Activated CD8-positive, alpha-beta memory T cell treated with anti-CD3 and anti-CD28 coated beads for 1 hour (primary cell): ENCODE measurements at places on chromosomes 7 and 10.

DNA sequence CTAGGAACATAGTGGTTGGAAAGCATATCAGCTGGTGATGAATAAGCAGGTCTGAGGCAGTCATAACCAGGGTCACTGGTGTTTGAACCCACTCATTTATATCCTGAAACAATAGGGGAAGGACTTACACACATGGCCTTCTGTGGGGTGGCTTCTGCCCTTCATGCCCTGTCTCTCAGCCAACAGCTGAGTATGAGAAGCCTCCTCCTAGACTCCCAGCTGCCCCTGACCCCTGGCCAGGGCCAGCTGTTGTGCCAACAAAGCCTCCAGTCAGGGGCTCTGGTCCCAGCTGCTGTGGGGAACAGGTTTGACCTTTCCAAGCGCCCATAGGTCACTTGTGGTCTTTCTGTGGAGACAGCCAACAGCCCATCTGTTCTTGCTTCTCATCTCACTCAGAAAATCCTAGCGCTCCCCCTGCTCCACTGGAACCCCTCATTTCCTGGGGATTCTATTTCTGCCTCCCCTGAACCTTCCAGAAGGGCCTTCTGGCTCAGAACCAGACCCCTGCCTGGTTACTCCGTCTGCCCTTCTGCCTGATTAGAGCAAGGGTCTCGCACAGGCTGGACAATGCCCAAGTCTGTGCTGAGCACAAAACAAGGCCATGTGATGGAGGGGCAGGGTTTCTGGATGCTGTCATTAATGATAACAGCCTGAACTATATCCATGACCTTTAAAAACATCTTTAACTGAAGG lies 9.7 kb upstream of the PURB start:
- DNase-seq = no peak

DNA sequence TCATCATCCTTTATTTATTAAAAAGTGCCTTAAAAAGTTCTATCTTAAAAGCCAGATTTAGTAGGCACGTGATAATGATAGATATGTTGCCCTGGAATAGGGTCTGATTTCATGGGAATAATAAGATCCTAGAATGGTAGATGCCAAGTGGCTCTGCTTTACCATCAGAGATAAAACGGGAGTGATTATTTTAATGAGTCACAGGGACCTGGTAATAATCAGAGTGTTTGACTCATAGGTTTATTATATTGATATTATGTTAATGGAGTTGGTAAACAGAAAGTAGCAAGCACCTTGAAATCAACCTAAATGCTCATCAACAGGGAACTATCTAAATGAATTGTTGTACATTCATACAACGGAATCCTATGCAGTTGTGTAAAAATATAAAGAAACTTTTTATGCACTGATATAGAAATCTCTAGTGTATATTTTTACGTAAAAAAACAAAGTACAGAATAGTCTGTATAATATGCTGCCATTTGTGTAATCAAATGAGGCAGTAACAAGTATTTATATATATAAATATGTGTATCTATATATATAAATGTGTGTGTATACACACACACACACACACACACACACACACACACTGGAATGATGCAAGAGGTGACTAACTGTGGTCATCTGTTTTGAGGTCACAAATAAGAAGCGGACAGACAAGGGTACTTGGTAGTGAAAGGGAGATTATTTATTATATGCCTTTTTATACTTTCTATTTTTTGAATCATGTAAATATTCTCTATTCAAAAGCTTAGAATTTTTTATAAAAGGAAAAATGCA lies 78.6 kb upstream of the DYNC1I1 start:
- DNase-seq = no peak

GRCh38 chr7:105678811-105679495 lies 97.7 kb upstream of the EFCAB10 start:
- DNase-seq = no peak

DNA sequence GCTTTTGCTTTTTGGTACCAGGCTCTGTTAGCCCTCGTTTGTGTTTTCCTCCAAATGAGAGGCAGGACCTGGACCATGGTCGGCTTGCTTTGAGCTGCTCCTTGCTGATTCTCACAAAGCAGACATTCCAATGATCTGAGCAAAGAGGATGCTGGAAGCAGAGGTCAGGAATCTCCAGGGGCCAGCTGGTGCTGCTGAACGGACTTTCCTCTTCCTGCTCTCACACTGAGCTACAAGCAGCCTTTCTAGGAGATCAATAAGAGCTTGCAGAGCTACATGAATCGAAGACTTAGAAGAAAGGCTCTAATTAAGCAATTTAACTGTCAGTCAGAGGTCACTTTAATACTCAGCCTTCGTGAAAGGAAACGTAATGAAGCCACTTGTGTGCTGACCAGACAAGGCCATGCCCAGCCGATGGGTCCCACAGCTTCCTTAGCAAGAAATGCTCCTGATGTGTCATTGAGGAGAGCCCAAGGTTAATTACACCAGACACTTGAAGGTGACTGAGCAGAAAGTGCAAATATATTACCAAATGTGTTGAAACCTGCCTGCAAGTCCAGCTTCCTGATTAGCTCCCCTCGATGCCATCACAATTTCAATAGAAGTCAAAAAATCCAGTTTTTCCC lies 151.3 kb upstream of the RSU1 start:
- no peak for DNase-seq

GRCh38 chr7:10648289-10648688 lies 325.4 kb upstream of the PHF14 start:
- DNase-seq = no peak

GRCh38 chr10:96124230-96125141 lies 5.6 kb upstream of the ZNF518A start:
- no peak for DNase-seq

DNA sequence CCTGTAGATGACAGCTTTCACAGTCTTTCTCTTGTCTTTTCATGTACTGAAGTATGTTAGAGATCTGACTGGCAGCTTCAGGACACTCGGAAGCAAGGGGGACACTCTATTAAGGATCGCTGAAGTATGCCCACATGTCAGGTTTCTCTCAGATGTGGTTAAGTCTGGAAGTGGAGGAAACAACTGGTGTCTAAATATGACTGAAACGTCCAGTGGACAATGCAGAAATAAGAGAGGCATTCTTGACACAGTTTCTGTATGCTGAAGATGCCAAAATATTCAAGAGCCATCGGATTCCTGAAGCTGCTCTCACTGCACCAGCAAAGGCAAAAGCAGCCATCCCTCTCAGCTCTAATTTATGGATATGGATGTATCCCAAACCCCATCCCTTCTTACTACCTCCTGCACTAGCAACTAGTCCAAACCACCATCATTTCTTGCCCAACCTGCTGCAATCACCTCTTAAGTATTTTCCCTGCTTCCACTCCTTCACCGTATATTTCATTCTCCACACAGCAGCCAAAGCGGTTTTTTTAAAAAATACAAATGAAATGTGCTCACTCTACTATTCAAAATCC lies 113.4 kb downstream of the REEP3 start:
- no peak for DNase-seq

DNA sequence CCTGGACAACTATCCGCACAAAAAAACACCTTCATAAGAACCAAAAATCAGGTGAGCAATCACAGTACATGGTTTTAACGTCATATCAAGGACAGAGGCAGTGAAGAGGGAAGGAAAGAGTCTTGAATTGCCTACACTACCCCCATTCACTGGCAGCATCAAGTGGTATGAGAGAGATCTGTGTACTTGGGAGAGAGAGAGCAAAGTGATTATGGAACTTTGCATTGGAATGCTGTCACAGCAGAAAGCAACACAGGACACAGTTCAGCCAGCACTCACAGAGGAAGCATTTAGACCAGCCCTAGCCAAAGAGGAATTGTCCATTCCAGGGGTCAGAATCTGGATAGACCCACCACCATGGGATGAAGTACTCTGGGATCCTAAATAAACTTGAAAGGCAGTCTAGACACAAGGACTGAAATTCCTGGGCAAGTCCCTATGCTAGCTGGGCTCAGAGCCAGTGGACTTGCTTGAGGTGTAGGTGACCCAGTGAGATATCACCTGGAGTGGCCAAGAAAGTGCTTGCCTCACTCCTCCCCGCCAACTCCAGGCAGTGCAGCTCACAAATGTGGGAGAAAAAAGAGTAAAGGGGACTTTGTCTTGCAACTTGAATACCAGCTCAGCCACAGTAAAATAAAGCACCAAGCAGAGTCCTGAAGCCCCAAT lies 30.5 kb upstream of the SFTPD start:
- no peak for DNase-seq

DNA sequence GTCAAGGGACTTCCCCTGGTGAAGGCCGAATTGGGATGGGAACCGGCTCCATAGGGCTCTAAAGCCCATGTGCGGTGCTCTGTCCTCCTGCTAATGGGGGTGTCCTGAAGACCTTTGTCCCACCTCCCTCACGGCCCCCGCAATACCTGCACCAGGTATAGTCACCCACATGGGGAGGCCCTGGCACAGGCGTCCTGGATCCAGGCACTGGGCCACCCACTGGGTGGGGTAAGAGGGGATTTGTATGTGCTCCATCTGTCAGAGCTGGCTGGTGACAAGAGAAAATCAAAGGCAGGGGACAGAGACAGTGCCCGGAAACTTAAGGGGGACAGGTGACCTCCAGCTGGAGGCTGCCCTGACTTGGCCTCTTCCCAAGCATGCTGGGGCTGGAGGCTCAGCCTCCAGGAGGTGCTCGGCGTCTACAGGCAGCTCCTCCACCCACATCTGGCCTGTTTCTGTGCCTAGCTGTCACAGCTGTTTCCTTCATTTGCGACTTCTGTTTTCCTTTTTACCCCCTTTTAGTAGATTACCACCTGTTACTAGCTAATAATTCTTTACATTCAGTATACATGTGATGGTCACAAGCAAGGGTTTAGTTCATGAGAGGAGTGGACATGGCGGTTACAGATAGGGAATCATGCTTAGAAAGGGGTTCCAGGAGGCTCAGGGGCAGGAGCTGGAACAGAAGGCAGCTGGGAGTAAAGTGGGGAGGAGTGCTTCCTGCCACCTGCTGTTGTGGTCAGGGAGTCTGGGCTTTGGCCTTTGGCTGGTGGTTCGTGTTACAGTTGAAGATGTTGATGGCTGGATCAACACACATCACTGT lies 2.3 kb upstream of the CUZD1 start:
- no peak for DNase-seq

DNA sequence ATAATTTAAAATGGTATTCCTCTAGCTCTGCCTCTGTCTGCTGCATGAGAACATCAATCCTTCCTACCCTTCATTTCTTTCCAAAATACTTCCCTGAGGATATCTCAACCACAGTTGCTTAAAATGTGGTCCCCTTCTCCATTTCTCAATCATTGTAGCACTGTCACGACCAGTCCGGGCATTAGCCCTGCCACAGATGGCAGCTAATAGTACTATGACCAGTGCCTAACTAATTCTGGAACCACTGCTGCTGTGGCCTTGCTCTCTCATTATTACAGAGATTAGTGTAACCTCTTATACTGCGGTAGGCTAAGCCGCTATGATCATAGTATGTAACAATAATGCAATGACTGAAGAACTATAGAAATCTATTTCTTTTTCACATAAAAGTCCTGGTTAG lies 66.0 kb downstream of the REEP3 start:
- no peak for DNase-seq

GRCh38 chr10:106874604-106874889 lies 290.0 kb downstream of the SORCS1 start:
- DNase-seq = no peak

DNA sequence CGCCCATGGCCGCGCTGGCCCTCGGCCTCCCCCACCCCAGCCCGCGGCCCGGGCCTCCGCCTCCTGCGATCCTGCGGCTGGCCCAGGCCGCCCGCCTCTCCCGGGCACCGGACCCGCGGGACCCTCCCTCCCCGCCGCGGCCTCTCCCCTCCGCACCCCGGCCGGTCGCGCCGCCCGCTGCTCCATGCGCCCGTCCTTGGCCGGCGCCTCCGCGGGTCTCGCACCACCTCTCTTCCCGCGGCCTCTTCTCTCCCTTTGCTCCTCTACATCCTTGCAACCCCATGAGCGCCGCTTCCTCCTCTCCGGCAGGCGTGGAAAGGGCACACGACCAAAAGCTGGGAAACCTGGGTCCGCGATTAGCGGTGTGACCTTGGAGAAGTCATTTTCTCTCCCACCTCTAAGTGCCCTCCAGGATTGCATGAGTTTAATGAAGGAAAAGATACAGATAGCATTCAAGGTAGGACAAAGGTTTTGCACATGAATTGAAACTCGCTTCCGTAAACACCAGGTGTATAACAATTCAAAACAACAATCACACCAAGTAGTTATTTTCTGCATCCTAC lies 448 bp upstream of the SRPK2 start:
- no peak for DNase-seq

GRCh38 chr10:26556748-26557640 lies 118.9 kb downstream of the APBB1IP start:
- DNase-seq = no peak

DNA sequence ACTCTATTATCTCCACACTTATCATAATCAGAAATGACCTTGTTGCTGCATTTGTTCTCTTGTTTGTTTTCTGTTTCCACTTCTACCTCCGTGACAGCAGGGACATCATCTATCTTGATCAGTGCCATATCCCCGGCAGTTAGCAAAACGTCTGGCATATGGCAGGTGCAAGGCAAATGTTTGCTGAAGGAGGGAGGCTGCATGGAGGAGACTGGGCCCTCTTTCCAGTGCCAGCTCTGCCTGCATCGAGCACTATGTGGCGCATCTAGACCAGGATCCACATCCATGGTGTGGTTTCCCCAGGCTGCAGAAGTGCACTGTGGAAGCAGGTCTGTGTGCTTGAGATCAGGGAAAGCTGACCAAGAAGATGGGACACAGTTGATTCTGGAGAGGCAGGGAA lies 181.2 kb downstream of the KCNMA1 start:
- DNase-seq = no peak

DNA sequence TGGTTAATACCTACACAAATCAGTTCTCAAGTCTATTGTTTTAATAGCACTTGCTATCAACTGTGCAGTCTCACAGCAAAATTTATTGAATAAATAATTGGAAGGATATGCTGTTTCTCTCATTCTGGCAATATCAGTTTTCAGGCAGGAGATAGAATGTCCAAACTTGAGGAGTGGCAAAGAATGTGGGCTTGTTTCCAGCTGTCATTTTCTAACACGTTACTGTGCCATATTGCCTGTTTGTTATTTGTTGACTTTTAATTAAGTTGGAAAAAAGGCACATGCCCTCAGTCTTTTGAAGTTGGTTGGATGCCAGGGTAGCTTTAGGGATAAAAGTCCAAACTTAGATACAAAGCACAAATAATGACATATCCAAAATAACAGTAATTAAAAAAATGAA lies 52.2 kb downstream of the MAGI2 start:
- no peak for DNase-seq

GRCh38 chr7:55173671-55174070 lies 154.9 kb downstream of the EGFR start:
- no peak for DNase-seq

- no peak for DNase-seq
Observed at GRCh38 chr10:13686331-13686752, 99.6 kb downstream of the PRPF18 start.

DNA sequence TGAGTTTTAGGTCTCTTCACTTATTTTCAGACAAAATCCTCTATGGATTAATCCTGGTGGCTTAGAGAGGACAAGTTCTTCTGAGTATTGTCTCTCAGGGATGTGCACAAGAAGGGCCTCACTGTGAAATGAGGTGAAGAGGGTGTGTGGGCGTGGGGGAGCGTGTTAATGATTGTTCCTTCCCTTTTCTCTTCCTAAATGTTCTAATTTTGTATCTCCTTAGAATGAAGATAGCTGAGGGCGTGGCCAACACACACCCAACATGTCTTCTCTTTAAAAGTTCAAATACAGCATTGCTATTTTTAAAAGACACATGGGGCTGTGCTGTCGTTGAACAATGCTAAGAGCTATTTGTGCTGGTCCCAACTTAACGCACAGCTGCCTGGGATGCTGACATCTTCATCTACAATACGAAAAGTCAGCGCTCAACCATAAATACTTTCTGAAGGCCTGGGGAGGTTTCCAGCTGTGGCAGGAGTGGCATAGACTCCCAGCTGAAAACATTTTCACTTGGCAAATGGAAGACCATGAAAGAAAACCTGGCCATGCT lies 135.9 kb downstream of the JCAD start:
- no peak for DNase-seq
